G401 (cell line): ENCODE measurements at places on chromosomes 3 and 15. TPM values are rescaled to one million over a fixed set of nuclear protein-coding genes. Genes with fewer than 3 reads are reported as not detected.

Gene VIPR1
- 0.14 TPM in 1 of 2 replicates, not detected in the other for total RNA-seq

Gene EPHA6
- not detected in 2 replicates for total RNA-seq

Gene COL8A1
- total RNA-seq = not detected in 2 replicates

Gene TGM5
- not detected in 2 replicates for total RNA-seq

Gene ISL2
- total RNA-seq = 0.44 TPM in 1 of 2 replicates, not detected in the other

Gene RBM15B
- total RNA-seq = 48.4 and 52.6 TPM in 2 replicates

Gene CAMK2N2
- 0.25 and 0.37 TPM in 2 replicates for total RNA-seq

Gene BCL2A1
- total RNA-seq = not detected in 2 replicates

Gene DALRD3
- total RNA-seq = 49.6 and 62.8 TPM in 2 replicates

Gene CMTM7
- 4.5 and 12.4 TPM in 2 replicates for total RNA-seq

Gene ANKRD34C
- total RNA-seq = not detected in 2 replicates

Gene ACKR2
- total RNA-seq = not detected in 2 replicates

Gene CNTN4
- total RNA-seq = not detected in 2 replicates

Gene VWA5B2
- 0.20 and 0.43 TPM in 2 replicates for total RNA-seq

Gene KLF15
- total RNA-seq = 5.9 and 8.7 TPM in 2 replicates

Gene CYP1A2
- total RNA-seq = not detected in 2 replicates

Gene SLC7A14
- total RNA-seq = 0.06 and 0.10 TPM in 2 replicates

Gene GOLGA8J
- total RNA-seq = not detected in 2 replicates

Gene TRPM1
- total RNA-seq = 3.2 TPM in 1 of 2 replicates, not detected in the other

Gene PIF1
- total RNA-seq = 23.0 and 37.9 TPM in 2 replicates

Gene LYZL4
- total RNA-seq = not detected in 2 replicates

Gene SERPINI2
- total RNA-seq = not detected in 2 replicates

Gene SLCO3A1
- total RNA-seq = not detected in 2 replicates

Gene XYLB
- total RNA-seq = 3.1 and 3.4 TPM in 2 replicates

Gene HES1
- 3.3 and 6.6 TPM in 2 replicates for total RNA-seq
